ENCODE measurements at places on chromosomes 2 and 18.

DNA sequence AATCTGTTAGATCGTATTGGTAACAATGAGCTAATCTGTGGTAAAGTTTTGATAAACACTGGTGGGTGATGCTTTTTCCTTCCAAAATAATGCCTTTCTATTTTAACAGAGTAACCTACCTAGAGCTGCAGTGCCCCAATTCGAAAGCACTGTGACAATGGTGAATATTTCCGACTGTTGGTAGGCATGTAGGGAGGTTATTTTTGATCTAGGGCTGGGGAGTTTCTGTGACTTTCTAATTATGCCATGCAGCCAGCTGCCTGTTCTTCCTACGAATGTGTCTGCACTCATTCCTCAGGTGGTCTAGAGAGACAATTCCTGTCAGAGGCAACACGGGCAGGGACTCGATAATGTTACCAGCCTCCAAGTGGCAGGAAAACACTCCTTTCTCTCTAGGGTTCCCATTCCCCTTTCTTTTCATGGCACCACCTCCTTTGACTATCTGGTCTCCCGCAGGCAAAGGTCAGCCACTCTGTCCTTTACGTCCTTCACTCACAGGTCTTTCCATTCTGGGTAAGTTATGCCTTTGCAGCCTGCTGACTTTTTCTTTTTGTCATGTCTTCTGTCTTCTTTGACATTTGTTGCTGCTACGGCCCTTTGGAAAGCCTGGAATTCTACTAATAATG lies 167.2 kb upstream of the MGAT5 start:
- no peak for DNase-seq

DNA sequence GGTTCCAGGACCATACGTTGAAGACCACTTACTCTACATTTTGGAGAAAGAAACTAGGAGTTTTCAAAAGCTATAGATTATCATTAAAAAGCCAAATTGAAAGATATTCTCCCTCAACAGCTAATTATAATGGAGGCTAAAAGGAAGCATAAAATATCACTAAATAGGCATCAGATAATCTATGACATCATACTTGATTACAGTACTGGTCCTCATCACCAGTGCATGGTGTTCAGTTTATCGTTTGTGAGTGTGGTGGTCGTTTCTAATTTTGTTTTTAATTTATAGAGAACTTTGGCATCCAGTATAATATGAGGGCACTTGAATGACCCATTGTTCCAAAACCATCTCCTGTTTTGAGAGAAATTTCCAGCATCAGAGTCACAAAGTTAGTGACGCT lies 80.9 kb downstream of the HNRNPLL start:
- no peak for DNase-seq

GRCh38 chr2:181174611-181175580 lies 194.5 kb downstream of the UBE2E3 start:
- no peak for DNase-seq

DNA sequence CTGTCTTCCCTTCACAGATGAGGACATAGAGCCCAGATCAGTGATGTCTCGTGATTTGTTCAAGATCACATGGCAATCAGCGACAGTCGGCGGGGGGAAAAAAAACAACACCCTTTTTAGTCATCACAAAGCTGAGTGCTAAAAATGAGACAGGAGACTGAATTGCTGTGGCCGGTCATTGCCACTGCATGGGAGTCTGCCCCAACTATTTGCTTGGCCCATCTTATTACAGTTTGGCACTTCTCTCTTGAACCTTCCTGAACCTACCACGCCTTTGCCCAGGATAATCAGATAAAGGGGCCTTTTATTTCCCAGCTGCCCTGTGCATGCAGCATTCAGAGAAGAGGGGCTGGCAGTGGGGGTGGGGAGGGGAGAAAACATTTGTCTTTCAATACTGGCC lies 42.7 kb downstream of the SETBP1 start:
- no peak for DNase-seq

DNA sequence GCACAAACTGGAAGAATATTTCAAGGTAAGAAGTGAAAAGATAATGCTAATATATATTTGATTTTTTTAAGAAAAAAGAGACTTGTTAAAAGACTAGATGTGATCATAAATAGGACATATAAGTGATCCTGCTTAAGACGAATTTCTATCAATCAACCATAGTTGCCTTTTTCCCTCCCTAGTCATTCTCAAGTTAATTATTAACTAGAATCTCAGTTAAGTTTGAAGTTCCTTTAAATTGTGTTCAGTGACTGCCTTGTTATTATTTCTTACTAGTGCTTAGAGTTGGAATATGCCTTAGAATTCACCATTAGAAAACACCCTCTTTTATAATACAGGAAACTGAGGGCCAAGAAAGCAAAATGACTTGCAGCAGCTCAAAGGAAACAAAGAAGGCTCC lies 141.5 kb upstream of the SP5 start:
- DNase-seq, result no peak

GRCh38 chr18:25467226-25467987 lies 115.4 kb upstream of the ZNF521 start:
- no peak for DNase-seq

- no peak for DNase-seq
These were observed 11.5 kb downstream of the AMER3 start for GRCh38 chr2:130766711-130767407.

DNA sequence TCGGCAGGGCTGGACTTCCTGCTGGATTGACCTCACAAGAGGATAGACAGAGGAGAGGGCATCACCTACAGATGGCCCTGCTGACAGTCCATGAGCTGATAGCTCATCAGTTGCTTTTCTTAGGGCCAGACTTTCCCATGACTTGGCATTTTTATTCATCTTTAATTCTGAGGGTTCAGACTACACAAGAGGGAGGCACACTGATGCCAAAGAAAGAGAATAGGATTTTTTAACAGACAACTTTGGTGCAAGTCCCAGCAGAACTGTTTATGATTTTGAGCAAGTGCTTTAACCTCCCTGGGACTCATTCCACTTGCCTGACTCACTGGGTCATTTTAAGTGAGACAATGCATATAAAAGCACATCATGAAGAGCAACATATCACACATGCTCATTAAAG lies 299.2 kb downstream of the INSIG2 start:
- DNase-seq, result no peak

DNA sequence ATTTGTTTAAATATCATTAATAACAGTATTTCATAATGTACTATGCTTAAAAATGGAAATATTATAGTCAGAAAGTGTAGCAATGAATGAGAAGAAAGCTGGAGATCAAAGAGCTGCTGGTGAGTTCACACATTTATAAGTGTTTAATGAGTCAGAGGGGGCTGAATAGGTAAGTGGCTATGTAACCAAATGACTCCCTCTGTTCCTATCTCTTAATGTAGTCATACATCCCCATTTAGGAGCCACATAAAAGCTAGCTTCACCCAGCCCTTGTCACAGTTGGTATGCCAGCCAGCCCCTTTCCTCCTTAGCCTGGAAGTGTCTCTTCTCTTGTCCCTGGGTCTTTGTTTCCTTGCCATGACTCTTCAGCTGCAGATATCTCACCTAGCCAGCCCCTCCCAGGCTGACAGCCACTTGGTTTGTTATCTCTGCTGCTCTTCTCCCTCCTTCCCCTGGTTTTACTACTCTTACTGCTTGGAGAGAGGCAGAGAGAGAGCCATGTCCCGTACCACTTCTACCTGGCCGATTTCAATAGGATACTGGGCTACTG lies 438.6 kb upstream of the HNMT start:
- no peak for DNase-seq

- no peak for DNase-seq
These were observed 13.6 kb upstream of the CYP27C1 start for GRCh38 chr2:127233710-127234109.

GRCh38 chr2:160694631-160695030 lies 201.0 kb upstream of the RBMS1 start:
- no peak for DNase-seq

GRCh38 chr2:171056307-171056706 lies 104.4 kb downstream of the TLK1 start:
- DNase-seq, result no peak

- DNase-seq, result no peak
These were observed 64.7 kb upstream of the ST3GAL5 start for GRCh38 chr2:85953476-85953875.

DNA sequence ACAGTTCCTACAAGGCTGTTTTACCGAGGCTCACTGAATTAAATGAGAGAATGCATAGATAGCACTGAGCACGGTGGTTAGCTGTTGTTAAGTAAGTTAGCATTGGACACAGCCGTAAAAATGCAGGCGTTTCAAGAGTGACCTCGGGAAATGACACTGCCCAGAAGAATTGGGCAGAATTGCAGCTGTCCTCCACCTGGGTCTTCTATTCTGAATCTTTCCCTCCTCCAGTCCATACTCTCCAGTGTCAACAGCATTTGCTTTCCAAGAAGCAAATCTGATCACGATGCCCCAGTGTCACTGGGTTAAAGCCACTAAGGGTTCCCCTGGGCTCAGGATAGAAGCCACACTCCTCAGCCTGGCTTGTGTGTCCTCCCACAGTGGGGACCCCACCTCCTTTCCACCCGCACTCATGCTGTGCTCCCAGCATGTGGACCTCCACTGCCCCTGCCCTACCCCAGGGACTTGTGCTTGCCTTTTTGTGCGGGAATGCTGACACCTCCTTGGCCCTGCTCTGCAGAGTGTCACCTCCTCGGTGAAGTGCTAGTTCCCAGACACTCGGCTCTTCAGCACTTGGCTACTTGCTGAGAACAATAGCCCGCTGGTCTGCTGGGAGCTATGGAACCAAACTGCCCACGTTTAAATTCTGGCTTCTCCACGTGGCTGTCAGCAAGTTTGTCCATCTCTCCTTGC lies 135.0 kb downstream of the ANTXR1 start:
- DNase-seq, result no peak

DNA sequence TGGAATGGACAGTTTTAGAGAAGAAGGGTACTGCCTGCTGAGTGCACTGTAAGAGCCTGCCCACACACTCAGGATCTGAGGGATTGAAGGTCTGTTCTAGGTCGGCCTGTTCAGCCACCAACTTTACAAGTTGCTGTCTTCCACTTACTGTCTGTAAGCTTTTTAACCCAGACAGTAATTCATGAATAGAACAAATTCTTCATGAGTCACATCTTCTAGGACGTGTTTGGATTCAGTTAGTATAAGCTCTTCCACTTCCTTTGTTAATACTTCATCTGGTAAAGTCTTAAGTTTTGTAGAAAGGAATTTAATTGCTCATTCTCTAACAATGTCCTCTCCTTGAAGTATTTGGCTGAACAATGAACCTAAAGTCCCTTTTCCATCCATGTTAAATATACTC lies 74.6 kb downstream of the PDE11A start:
- DNase-seq, result no peak

DNA sequence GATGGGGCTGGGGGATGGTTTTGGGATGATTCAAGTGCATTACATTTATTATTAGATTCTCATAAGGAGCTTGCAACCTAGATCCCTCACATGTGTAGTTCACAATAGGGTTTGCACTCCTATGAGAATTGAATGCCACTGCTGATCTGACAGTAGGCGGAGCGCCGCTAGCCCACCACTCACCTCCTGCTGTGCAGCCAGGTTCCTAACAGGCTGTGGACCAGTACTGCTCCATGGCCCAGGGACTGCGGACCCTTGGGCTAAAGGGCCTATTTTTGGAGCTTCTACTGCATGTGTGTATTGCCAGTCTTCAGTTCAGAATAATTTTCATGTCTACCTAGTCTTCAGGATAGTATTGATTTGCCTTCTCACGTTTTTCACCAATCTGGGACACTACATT lies 165.3 kb upstream of the TWIST2 start:
- no peak for DNase-seq

- no peak for DNase-seq
These were observed 112.5 kb upstream of the SLC38A11 start for GRCh38 chr2:165067643-165068486.

GRCh38 chr18:31801078-31801477 lies 40.4 kb upstream of the SLC25A52 start:
- no peak for DNase-seq

- no peak for DNase-seq
These were observed 149.7 kb upstream of the KLHL29 start for GRCh38 chr2:23235292-23235691.

DNA sequence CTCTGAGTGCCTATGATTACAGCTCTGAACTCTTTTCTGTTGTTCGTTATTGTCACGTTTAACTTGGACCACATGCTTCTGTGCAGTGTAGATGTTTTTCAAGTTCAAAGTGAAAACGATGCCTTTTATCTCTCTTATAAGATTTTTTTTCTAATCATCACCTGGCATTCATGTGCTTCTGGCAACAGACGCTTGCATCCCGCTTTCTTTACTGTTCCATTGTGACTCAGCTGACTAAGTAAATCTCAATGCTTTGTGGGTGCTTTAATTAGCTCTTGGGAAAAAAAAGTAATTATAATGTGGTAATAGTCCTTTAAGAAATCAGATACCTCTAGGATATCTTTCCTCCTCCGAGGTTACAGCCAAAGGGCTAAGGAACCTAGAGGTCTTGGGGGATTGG lies 31.2 kb upstream of the RMP24 start:
- DNase-seq, result no peak

DNA sequence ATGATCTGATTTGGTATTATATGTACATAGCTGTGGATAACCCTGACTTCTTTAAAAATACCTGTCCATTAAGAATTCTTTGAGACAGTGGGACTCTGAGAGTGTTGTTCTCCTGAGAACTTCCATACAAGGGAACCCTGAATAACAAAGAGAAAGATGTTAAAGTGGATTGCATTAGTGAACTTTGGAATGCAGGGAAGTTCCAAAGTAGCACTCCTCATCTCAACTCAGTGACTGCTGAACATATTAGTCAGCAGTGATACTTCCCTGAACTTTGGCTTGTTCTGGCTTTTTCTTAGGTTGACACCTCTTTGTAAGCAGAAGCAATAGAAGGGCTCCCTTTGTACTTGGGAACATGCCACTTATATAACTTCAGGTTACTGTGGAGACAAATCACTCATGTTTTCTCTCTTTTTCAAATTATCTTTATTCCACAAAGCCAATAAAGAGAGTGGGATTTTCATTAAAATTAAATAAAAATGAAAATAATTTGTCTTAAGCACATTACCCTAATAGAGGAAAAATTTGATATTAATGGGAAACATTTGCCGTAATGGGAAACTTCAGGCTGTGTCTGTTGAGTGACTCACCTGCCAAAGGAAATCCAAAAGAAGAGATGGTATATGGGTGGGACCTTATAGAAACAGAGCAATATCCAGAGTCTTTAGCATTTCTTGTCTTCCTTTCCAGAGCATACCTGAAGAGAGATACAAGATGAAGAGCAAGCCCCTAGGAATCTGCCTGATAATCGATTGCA lies 33.3 kb downstream of the CFLAR start:
- DNase-seq, result no peak

Data from cortex of kidney (tissue), 1 donor.